ENCODE measurements at places on chromosomes 16 and 17.

DNA sequence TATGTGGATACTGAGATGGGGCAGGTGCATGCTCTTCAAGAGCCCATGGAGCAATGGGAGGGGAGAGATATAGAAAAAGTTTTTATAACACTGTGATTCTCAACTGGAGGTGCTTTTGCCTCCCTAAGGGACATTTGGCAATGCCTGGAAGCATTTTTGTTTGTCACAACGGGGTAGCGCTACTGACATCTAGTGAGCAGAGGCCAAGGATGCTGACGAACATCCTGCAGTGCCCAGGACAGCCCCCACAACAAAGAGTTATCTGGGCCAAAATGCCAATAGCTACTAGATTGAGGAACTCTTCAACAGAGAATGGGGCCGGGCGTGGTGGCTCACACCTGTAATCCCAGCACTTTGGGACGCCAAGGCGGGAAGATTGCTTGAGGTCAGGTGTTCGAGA is 67.2 kb upstream of the CLEC3A start:
- no peak for DNase-seq

DNA sequence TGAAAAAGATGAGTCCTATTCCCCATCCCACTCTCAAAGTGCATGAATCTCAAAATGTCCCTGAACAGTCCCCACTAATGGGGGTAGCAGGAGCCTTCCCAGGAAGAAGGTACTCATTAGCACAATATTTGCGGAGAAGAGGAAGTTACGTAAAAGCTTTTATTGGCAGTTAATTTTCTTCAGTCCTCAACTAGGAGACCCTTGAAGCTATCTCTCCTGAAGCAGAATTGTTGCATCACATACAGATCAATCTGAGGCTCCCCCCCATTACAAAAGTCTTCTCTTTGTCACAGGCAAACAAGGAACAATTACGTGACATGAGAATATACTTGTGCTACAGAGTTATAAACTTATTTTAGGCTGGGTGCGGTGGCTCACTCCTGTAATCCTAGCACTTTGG is 14.2 kb downstream of the SLFN12L start:
- DNase-seq, result no peak

- no peak for DNase-seq
Measured at GRCh38 chr16:51306886-51307595, 156.0 kb upstream of the SALL1 start.

DNA sequence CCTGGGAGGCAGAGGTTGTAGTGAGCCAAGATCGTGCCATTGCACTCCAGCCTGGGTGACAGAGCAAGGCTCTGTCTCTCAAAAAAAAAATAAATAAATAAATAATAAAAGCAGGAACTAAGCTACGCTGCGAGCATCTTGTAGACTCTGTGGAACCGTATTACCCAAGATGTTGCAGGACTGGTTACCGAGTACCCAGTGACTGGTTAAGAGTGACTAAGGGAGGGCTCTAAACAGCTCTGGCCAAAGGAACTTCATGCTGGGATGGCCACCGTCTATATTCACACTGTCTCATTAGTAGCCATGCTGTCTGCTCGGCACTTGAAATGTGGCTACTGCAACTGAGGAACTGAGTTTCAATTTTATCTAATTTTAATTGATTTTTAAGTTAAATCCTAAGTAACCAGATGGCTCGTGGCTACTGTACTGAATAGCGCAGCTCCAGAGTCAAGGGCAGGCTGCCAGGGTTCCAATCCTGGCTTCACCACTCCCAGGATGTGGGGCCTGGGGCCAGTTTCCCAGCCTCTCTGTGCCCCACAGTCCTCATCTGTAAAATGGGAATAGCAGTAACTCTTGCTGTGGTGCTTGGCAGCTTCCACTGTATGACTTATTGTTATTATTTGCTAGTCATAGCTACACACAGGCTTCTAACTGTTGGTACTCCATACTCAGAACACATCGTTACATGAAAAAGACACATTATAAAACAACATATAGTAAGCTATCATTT is 3.0 kb downstream of the NTAN1 start:
- no peak for DNase-seq

DNA sequence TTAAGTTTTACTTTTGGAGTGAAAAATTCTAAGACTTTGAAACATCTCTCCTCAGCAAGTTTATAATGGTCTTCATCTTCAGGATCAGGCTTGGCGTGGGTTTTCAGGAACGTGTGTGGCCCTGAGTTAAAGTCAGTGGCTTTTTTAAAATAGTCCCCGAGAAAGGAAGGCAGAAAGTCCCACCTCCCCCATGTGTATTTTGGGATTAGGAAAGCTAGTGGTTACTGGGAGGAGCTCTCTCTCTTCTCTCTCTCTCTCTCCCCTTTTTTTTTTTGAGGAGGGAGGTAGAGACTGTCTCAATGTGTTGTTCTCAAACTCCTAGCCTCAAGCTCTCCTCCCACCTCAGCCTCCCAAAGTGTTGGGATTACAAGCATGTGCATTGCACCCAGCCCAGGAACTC is 213.2 kb downstream of the IRX3 start:
- DNase-seq, result no peak

DNA sequence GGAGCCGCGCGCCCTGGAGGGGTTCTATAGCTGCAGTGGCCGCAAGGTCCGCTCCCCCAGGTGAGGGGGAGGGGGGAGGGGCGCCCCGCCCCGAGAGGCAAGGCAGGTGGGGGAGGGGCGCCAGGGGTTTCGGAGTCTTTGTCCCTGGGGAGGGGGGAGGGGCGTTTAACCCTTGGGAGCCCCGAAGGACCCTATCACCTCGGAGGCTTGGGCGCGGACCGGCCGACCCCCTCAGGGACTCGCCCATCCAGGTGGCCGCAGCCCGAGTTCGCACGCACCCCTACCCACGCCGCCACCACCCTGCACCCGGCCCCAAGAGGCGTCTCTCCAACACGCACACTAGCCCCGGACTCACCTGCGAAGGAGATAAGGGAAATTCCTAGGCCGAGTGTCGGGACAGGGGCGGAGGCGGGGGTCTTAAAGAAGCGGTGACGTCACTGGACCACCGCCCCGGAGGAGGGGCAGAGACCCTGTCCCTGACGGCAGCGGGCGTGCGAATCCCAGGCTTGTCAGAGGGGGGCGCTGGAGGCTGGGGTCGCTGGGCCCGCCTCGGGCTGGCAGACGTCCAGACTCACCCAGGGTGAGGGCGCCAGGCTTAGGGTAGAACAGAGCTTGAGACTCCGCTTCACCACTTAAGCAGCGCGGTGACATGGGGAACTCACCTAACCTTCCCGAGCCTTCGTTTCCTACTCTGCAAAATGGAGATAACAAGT is at the start of gene CLDN6:
Gene CLDN6, minus strand, starts transcription at position 390 of the 713 bp plus-strand sequence. CDS start 2,162 bp downstream, outside the sequence.
- DNase-seq, result peak; percentile 68

- peak; percentile 35 for DNase-seq
Measured at GRCh38 chr17:57406131-57406980, 150.0 kb downstream of the MSI2 start.

- no peak for DNase-seq
Measured at GRCh38 chr16:50917950-50918703, 176.2 kb downstream of the CYLD start.

GRCh38 chr17:17503566-17504130 is 7.5 kb upstream of the RASD1 start:
- no peak for DNase-seq

DNA sequence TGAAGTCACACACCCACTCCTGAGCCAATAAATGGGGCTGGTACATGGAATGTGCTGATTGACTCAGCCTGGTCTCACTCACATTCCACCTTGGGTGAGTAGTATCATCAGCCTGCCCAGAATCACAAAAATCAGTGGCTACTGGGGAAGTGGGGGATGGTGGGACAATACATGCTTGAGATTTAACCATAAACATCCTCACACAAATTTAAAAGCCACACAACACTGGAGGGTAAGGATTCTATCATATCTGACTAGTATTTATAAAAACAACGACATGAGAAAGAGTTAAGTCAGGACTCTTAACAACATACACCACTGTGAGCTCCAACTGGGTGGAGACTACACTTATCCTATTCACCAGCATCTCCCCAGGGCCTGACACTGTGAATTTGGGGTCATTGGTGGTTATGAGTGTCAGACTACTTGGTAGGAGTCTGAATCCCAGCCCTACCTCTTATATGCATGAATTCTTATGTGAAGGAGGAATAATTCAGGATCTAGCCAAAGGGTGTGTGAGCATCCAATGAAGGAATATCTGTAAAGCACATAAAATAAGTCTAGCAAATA is 26.0 kb upstream of the IRX6 start:
- no peak for DNase-seq

GRCh38 chr16:50550035-50550434 is 1.8 kb downstream of the NKD1 start:
- DNase-seq, result no peak

DNA sequence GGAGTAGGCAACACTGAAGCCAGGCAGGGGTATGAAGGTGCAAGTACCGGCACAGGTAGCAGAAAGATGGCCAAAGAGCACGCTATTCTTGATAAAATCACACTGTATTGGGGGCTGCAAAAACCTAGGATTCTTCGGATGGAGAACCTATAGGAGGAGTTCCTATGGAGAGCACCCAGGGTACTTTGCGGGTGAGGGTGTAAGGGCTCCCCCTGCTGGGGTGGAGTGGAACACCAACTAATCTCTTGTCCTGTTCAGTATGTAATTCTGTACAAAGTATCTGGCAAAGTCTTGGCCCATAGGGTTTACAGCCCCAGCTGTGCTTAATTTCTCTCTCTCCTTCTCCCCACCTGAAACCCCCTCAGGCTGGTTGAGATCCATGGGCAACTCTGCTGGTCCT is 393.1 kb upstream of the ASIC2 start:
- no peak for DNase-seq

- DNase-seq, result no peak
Measured at GRCh38 chr16:19210280-19210924, 42.4 kb downstream of the SYT17 start.

GRCh38 chr16:4298761-4299522 is 16.9 kb upstream of the GLIS2 start:
- peak; percentile 62 for DNase-seq
